ENCODE measurements at places on chromosomes 3 and 15.
A peak's percentile ranks its signal among the peaks of the same experiment; 100 is the strongest.

GRCh38 chr3:64321747-64322146 lies 96.5 kb upstream of the PRICKLE2 start:
- peak; percentile 82 for DNase-seq

- peak; percentile 83 for DNase-seq
Observed at GRCh38 chr3:128274837-128275236, 121.6 kb downstream of the EEFSEC start.

DNA sequence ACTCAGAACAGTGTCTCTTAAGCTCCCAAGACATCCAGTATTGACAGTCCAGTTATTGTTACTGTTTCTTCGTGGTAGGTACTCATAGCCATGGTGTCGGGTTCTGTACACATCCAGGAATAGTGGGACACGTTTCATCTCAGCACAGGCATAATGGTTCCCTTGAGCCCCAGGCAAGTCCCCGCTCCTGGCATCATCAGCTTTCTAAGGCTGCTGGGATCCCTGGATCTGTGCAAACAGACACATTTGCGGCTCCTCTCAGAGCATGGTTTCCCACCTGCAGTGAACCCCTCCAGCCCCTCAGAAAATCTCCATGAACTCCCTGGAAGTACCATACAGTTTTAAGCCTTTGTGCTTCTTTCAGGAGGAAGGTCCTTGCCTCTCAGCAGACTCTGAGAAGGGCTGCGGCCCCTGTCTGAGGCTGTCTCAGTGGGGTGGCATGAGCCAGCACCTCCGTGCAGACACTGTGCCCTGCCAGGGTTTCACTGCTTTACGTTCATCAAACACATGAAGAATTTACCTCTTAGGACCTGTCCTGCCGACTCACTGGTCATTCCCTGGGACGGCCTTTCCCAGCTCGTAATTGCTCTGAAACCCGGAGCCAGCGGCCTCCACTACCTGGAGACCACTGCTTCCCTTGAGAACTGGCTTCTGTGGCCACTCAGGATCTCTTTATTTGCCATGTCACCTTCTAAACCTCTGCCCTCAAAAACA lies 124.9 kb downstream of the LRRK1 start:
- no peak for DNase-seq

DNA sequence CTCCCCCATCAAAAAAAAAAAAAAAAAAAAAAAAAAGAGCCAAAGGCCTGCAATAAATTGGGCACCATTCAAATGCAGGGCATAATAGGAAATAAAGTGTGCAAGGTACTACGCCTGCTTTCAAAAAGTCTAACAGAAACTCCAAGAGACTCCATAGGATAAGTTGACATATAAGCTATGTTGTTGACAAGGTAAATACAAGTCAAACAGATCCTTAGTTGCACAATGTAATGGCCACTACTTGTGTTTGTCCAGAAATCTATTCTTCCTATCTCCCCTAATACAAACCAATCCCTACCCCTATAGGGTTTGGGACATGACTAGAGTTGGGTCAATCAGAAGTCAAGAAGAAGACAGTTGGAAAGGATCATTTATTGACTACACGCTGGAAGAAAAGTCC lies 16.0 kb downstream of the MAP4 start:
- no peak for DNase-seq

DNA sequence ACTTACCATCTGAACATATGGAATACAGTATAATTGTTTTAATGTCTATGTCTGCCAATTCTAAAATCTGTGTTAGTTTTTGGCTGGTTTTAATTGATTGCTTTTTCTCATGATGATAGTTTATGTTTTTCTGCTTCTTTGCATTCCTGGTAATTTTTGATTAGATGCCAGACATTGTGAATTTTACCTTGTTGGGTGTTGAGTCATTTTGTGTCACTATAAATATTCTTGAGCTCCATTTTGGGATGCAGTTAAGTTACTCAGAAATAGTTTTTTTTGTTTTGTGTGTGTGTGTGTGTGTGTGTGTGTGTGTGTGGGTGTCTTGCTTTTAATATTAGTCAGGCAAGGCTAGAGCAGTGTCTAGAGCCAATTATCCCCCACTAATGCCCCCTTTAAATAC lies 818.8 kb upstream of the NR2F2 start:
- DNase-seq, result no peak

DNA sequence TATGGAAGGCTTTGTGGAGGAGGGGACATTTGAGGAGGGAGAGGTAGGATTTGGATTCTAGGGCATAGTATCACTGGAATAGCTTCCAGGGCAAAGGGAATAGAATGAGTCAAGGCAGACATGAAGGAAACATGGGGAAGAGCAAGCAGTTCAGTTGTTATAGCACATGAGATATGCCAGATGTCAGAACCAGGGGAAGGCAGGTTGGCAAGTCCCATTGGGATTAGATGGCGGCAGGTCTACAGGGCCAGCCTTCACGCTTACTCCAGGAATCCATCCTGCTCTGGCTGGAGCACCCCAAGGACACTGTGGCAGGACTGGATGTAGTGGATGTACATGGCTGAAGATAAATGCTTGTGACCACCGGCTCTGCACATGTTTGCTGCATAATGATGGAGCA lies 120.4 kb upstream of the ST8SIA2 start:
- DNase-seq, result no peak

DNA sequence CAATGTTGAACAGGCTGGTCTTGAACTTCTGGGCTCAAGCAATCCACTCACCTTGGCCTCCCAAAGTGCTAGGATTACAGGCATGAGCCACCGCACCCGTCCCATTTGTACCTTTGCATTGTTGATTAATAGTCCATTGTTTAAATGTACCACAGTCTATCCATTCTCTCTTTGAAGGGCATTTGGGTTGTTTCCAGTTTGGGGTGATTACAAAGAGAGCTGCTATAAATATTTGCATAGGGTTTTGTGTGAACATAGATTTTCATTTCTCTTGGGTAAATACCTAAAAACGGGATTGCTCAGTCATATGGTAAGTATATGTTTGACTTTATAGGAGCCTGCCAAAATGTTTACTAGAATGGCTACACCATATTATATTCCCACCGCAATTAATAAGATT lies 13.7 kb upstream of the PTPRG start:
- no peak for DNase-seq

DNA sequence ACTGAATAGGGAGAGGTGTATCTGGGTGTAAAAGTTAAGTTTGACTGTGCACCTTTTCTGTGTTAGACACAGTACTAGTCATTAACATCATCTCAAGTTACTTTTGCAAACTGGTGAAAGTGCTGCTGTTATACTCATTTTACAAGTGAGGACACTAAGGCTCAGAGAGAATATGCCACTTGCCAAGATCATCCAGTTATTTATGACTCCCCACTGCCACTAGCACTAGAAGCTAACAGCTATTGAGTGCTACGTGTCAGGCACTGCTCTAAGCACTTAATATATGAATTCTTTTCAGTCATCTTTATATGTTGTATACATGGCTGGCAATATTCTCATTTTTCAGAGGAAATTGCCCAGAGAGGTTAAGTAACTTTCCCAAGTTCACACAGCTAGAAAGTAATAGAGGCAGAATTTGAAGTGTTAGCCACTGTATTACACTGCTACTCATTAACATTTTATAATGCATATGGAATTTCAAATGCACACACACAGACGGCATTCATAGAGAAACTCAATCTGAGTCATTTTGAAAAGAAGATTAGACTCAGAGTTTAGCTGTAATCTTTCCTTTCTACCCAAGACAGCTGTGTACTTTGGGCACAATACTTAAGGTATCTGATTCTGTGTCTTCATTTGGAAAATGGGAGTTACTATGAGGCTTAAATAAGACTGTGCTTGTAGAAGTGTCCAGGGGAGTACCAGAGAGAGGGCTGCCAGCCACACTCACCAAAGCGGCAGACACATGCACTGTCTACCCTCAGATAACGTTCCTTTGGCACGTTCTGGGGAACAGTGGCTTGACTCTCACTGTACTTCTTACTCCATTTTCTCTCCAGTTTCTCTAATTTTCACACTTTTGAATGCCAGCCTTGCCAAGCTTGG lies 1.3 kb upstream of the MASP1 start:
- peak; percentile 27 for DNase-seq

- DNase-seq, result no peak
Observed at GRCh38 chr3:11593318-11594034, 50.2 kb downstream of the VGLL4 start.

- no peak for DNase-seq
Observed at GRCh38 chr3:26260139-26260538, 362.4 kb upstream of the LRRC3B start.

DNA sequence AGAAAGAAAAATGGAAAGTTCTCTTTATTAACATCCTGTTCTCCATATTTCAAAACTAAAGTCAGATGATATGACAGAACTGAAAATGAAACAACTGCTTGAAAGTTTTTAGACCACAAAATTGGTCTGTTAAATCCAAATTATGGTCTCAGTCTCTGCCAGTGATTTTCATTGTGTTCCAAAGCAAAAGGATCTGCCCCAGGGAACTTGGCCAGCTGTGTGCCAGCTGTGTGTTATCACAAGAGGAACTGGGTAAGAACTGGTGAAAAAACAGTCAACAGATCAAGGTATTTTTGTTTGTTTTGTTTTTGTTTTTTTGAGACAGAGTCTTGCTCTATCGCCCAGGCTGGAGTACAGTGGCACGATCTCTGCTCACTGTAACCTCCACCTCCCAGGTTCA lies 323.3 kb downstream of the CTNNB1 start:
- DNase-seq, result no peak

- DNase-seq, result peak; percentile 36
Observed at GRCh38 chr15:41154412-41154811, 38.3 kb upstream of the INO80 start.

DNA sequence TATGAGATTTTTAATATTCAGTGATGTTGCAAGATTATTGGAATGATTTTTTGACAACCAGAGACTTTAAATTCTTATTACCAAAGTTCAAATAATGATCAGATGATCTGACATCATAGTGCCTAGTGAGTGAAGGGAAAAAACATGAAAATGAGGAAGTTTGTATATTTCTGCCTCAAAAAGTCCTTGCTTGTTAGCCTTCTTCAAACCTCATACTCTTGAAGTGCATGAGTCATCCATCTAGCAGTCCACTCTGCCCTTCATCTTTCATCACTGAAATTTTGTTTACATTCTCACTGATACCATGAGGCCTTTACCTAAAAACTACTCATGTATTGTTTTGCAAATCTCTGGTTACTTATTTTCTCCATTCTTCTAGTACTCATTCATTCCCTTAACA lies 23.9 kb upstream of the OR5H6 start:
- no peak for DNase-seq

DNA sequence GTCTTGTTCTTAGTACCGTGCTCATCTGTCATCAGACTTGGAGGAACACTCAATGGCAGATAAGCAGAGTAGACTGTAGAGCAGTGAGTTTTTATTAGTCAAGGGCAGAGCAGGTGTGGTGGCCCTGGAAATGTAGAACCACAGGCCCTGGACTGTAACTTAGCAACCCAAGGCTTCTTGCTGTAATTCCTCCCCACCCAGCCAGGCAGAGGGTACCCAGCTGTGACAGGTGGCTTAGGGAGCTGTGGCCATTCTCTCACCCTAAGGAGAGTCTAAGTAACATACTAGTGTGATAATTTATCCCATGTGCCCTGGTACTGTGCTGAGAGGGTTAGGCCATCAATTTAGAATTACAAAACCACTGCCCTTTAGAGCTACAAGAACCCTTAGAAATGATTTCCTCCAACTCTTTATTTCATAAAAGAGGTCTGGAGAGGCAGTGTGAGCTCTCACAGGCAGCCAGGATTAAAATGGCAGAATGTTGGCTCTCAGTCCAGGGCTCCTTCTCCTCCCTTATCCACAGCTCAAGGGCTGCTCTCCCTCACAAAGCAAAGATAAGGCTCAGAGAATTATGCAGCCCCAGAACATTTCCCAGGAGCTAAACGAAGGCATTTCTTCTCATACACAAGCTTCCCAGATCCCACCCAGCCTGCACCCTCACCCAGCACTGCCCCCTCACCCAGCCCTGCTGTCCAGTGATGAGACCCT lies 3.0 kb downstream of the POMGNT2 start:
- no peak for DNase-seq

- DNase-seq, result peak; percentile 34
Observed at GRCh38 chr3:192727032-192727847, at the start of gene FGF12. TSS of gene FGF12 (minus strand) at chr3:192727541.

DNA sequence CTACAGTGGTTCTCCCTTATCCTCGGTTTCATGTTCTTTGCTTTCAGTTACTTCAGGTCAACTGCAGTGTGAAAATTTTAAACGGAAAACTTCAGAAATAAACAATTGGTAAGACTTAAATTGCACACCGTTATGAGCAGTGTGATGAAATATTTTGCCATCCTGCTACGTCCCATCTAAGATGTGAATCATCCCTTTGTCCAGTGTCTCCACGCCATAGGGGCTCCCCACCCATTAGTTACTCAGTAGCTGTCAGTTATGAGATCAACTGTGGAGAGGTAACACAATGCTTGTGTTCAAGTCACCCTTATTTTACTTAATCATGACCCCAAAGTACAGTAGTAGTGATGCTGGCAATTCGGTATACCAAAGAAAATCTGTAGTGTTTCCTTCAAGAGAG lies 47.4 kb downstream of the TJP1 start:
- peak; percentile 84 for DNase-seq

DNA sequence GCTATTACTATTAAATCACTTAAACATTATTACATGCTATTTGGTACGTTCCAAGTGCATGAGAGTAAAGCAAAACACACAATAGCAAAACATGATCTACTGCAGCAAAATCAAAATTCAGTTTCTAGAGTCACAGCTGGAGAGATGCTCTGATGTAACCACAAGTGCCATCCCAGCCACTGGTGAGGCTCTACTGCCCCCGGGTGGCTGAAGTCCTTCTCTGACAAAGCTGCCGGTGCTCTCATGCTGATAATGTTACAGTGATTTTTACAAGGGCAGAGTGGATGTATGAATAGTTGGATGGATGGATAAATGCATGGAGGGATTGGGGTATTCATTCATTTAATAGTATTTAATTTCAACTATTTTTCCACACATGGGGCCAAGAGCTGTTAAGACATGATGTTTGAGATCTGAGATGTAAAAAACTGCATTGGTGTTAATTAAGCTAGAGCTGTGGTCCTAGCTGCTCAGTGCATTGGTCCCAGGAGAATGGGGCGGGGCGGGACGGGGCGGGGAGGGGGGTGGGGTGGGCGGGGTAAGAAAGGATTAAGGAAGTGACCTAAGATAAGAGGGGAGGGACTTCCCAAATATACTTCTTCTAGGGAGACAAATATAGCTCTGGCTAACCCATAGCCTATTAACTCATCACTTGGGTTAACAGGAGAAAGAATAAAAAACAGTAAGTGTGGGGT lies 5.3 kb upstream of the SPESP1 start:
- DNase-seq, result peak; percentile 77

DNA sequence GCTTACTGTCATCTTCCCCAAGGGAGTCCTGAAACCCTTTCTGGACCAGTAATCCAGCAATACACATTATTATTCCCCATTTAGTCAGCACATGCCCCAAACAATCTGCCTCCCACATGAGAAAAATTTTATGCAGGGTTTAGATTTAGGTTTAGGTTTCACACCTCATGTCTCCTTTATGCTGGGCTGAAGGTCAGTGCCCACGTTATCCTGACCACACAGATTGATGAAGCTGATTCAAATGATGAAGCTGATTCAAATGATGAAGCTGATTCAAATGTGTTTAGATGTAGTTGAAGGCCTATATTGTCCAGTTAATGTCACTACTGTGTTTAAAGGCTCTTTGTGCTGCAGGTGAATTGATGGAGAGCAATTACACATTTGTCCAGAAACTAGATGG lies 18.1 kb upstream of the ZBED2 start:
- no peak for DNase-seq

GRCh38 chr3:8643693-8644365 lies 769 bp downstream of the SSUH2 start:
- DNase-seq, result no peak
